ENCODE measurements at places on chromosomes 2 and 18. TPM values are rescaled to one million over a fixed set of nuclear protein-coding genes. Genes with fewer than 3 reads are reported as not detected.

- no peak for DNase-seq
Observed at GRCh38 chr2:158221063-158222020, 119.7 kb downstream of the UPP2 start.

DNA sequence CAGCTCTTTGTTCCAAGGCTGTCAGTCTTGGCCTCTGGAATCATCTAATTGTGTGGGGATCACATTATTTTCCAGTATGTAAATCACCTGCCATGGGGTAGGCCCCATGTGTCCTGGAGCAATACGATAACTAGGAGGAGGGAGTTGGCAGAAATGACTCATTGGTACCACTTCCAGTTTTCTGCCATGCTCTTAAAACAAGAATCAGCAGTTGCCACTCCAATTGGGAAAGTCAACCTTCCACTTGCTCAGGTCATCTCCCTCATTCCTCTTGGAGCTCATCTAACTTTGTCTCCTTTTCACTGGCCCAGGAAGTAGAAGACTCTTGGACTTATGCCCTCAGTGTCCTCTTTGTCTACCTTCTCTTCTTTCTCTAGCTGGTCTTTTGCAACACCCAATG, 487.0 kb downstream of the SLC4A3 start:
- DNase-seq = no peak

GRCh38 chr2:182597570-182598295, 118.3 kb upstream of the DNAJC10 start:
- peak; percentile 16 for DNase-seq

GRCh38 chr2:67259556-67260342, 137.4 kb upstream of the ETAA1 start:
- peak; percentile 81 for DNase-seq

GRCh38 chr18:46271488-46271887, 167.3 kb downstream of the HAUS1 start:
- DNase-seq = no peak

GRCh38 chr2:211867845-211868451, 670.7 kb downstream of the ERBB4 start:
- peak; percentile 4 for DNase-seq

- DNase-seq = no peak
Observed at GRCh38 chr2:239118675-239119211, 270.9 kb downstream of the TWIST2 start.

DNA sequence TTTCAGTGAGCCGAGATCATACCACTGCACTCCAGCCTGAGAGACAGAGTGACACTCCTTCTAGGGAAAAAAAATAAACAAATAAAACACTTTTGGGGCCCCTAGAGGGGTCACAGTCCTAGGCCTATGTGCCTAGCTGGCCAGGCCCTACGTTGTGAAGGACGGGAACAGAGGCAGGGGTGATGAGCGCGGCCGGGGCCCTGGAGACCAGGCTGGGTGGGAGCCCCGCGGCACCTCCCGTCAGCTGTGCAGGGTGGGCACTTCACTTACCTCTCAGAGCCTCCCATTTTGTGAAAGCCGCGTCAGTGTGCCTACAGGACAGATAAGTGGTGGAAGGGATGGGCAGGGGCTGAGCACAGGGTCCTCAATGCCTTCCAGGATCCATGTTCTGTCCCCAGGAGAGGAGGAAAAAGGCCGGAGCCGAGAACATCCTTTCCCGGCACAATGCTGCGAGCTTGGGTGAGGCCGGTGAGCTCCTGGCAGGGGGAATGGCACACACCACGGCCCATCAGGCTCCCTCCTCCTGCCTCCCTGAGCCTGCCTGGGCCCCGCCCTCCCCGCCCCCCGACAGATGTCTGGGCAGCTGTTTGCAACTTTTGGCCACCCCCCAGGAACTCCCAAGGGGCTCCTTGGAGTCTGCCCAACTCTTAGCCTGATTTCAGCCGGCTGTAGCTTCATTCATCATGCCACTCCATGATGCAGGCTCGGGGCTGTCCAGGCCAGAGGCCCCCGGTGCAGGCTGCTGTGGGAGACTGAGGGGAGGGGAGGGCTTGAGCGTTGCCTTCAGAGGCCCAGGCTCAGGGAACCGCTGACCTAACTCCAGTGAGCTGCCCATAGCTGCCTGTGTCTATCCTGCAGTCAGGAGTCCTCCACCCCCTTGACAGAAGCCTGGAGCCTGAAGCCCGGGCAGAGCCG, 196.5 kb downstream of the TFCP2L1 start:
- DNase-seq = peak; percentile 7

DNA sequence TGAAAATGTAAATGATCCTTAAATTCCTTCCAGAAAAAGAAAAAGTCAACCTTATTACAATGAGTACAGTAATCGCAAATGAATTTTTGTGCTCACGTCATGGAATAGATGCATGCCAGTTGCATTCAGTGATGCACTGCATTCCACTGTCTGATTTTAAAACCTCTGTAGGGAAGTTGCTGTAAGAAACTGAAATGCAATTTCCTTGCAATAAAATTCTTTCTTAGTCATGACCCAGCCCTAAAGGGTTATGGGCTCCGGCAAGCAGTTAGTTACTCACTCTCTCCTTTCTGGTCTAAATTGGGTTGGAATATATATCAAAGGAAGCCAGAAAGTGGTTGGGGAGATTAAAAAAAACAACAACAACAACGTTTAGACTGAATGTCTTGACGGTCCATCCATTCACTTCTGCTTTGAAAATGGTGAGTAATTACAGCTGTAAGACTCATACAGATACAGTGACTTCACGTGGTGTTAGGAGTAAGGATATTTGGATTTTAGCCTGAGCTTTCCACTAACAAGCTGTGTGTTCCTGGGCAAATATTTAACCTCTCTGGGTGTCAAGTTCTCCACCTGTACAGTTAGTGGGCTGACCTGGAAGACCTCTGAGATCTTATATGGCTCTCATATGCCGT, 8.6 kb upstream of the RND3 start:
- peak; percentile 95 for DNase-seq

- DNase-seq = no peak
Observed at GRCh38 chr2:145096582-145096981, 576.7 kb upstream of the ZEB2 start.

DNA sequence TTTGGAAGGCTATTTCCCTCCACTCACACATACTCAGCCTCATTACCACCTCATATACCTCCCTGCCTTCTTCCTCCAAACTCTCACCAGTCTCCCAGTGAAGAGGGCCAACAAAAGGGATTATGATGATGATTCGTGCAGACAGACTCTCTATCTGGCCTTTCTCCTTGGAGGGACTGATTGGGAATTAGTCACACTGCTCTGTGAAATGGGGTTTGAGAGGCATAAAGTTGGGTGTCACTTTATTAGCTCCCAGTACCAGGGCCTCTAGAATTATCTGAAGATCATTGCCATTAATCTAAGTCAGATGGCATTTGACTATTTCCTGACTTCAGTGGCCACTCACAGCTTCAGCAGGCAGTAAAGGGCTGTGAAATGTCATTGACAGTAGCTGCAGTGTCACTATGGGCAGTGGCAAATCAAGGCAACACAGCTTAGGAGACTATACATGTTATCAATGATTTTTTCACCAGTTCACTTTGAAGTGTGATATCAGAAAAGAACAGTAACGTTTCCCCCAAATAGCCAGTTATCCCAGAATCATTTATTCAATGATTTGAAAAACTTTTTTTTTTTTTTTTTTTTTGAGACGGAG, 17.4 kb downstream of the CNRIP1 start:
- DNase-seq = no peak

The C2orf78 gene
- not detected for total RNA-seq

The IL36A gene
- total RNA-seq = not detected

The ATP6V1B1 gene
- total RNA-seq = 2.1 TPM

The SLC4A3 gene
- 1.3 TPM for total RNA-seq

The CGREF1 gene
- 10.0 TPM for total RNA-seq

The UGT1A5 gene
- not detected for total RNA-seq

The MRPL30 gene
- 34.9 TPM for total RNA-seq

The ELAC1 gene
- 7.3 TPM for total RNA-seq

The TPO gene
- total RNA-seq = not detected

The ABCG8 gene
- total RNA-seq = not detected

The IL1R1 gene
- total RNA-seq = 110 TPM
